ENCODE measurements at places on chromosomes 7 and 10.

DNA sequence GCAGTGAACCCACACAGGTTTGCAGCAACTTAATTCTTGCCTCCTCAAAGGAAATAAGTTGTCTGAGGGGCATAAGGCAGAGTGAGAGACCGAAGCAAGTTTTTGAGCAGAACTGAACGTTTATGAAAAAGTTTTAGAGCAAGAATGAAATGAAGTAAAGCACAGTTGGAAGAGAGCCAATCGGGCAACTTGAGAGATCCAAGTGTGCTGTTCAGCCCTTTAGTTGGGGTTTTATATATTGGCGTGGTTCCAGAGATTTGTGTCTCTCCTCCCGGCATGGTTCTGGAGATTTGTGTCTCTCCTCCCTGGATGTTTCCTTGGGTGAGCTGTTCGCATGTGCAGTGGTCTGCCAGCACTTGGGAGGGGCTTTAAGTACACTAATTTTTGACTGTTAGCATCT lies 141.4 kb upstream of the DGKB start:
- DNase-seq, result no peak

DNA sequence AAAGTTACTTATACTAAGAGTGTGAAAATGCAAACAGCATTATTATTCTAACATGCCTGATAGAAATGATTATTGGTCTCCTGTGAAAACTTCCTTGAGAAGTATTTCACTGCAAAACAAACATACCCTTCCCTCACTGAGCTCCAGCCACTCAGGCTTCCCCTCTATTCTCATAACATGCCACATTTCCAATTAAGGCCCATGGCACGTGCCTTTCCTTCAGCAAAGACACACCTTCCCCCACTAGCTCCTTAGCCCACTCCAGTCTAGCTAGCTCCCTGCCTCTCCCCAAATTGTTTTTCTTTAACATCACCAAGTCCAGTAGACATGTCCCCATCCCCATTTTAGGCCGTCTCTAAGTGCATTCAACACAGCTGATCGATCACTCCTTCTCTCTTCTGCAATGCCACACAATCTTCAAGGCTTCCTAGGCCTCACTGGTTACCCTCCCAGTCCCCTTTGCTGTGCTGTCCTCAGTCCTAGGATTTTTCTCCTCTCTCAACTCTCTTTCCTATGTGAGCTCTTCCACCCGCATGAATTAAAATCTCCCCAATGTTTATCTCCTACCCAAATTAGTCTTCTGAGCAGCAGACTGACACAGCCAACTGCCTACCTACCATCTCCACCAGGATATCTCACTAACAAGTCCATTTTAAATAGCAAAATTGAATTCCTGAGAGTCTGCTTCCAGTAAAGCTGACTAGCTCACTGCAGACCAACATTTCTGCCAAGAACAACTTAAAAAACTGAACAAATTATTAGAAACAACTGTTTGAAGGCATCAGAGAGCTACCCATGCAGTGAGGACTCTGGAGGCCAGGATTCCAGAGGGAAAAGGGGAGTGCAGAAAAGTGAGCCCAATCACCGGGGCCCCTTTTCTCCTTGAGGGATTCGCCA lies 11.9 kb downstream of the CYTH3 start:
- peak; percentile 74 for DNase-seq

DNA sequence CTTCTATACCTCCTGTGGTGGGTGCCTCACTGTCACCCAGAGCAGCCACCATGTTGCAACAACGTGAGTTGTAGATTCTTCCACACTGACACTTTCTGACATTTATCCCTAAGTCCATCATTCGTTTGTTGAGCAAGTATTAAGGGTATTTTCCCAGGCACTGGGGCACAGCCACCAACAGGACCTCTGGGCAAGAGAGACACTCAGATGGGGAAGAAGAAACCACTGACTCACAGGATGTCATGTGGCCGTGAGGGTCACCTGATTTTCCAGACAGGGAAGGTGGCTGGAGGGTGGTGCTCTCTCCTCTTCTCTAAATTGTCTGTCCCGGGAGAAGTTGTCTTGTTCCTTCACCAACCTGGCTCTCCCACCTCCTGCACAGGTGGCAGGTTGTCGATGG lies 51.7 kb upstream of the PPIF start:
- no peak for DNase-seq

- DNase-seq, result no peak
Measured at GRCh38 chr7:128266529-128266882, 25.4 kb downstream of the LEP start.

GRCh38 chr10:132104471-132105301 lies 38.9 kb downstream of the JAKMIP3 start:
- no peak for DNase-seq

DNA sequence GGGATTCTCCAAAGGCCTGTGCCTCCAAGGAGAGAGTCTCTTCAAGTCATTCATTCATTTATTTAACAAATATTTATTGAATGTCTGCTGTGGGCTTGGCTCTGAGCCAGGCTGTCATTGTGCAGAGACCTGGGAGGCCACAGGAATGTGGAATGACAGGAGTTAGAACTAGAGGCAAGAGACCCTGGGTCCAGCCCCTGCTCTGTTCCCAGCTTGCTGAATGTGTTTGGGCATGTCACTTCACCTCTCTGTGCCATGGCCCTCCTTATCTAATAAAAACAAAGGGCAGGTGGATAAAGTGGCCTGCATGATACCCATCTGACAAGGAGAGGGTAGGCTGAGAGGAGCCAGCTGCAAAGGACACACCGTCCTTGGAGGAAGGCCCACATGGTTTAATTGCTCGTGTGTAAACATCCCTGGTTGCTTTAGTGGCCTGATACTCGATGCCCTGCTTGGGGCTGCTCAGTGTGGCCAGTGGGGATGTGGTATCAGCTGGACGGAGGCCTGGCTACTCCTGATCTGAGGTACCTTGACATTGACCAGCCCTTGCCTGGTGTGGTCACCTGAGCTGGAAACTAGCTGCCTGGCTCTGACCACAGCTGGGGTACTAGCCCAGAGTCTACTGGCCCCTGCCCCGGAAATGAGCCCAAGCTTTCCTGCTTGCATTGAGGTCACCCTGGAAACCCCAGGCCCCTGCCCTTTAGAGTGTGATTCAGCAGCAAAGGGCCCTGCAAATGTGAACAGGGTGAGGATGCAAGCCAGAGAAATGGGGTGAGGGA lies 116.2 kb downstream of the CDH23 start:
- peak; percentile 35 for DNase-seq

GRCh38 chr10:52900593-52900992 lies 128.0 kb upstream of the MBL2 start:
- DNase-seq, result no peak

GRCh38 chr7:12458520-12459131 lies 55.0 kb upstream of the VWDE start:
- DNase-seq, result peak; percentile 73
